ENCODE measurements at places on chromosomes 11 and 22.

DNA sequence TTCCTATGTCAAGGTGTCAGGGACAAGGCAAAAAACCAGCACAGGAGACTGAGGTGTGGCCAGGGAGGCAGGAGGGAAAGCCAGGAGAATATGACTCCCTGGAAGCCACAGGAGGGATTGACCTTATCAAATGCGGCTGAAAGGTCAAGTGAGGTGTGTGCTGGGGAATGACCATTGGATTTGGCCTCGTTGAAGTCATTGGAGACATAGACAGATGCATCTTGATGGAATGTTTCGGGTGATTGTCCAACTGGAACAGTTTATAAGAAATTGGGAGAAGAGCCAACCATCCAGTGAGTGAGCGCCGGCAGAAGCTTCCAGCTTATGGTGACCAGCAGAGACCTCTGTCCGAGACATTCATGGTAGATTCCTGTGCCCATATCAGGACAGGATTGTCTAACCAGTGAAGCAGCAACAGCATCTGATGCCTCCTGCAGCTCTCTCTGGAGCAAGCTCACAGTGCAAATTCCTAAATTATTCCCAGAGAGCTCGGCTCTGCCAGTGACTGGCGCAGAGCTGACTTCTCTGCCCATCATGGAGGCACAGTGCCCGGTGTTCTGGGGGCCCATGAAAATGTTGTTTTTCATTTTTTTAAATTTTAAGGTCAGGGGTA is 95.4 kb downstream of the MYO18B start:
- DNase-seq: no peak

DNA sequence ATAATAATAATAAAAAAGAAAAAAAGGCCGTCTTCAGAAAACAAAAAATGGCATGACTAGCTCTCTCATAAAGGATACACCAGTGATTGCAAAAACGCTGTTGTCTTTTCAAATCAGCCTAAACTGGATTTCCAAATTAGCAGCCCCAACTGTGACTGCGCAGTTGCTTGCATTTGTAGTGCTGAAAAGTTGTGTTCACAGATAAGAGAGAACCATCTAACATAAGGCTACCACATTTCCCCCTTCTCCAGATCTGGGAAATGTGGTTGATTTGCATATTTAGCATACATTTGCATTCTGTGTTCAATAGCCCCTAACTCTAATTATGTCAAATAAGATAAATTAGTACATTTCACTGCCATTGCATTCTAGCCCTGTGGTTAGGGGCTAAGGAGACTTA is 650.7 kb downstream of the OPCML start:
- DNase-seq: no peak

- peak; percentile 69 for DNase-seq
These were observed 33.9 kb downstream of the RAB39A start for GRCh38 chr11:107962181-107962580.

DNA sequence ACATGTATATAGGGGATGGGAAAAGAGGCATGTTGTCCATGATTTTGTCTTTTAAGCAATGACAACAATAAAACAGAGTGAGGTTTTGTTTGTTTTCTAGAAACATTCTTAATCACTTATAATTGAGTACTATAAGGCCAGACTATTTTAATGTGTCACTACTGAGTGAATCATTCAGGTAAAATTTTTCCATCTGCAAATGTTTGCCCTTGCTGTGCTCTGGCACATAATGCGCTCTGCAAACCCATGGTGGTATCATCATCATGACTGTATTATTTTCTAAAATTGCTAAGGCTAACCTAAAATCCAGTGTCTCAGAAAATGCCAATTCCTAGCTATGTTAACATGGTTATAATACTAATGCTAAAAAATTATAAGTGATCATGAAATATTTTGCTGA is 261.2 kb downstream of the CADM1 start:
- DNase-seq: no peak

DNA sequence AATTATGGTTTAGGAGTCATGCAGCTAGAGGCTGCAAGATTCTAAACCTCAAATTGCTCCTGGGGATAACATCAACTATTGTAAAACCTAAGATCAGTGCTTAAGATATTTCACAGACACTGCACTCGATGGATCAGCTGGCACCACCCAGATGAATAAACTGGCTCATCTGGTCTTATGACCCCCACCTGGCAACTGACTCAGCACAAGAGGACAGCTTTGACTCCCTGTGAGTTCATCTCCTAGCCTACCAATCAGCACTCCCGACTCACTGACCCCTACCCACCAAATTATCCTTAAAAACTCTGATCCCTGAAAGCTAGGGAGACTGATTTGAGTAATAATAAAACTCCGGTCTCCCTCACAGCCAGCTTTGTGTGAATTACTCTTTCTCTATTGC is 782 bp upstream of the TTC12 start:
- DNase-seq: no peak

DNA sequence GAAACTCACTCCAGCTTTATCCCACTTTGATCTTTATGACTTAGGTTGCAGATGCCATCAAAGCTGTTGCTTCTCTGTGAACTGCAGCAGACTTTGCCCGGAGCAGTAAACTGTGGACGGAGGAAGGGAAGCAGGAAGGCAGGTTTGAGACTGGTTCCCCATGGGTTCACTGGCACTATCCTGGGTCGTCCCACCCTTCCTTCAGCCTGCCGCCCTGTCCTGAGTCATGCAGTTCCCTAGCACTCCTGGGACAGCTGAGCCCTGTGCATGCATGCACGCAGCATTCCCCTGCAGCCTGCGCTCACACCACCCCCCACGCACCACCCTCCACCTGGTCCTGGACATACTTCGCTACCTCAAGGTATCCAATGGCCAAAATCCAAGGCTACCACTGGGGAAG is 23.5 kb upstream of the P2RY2 start:
- no peak for DNase-seq

DNA sequence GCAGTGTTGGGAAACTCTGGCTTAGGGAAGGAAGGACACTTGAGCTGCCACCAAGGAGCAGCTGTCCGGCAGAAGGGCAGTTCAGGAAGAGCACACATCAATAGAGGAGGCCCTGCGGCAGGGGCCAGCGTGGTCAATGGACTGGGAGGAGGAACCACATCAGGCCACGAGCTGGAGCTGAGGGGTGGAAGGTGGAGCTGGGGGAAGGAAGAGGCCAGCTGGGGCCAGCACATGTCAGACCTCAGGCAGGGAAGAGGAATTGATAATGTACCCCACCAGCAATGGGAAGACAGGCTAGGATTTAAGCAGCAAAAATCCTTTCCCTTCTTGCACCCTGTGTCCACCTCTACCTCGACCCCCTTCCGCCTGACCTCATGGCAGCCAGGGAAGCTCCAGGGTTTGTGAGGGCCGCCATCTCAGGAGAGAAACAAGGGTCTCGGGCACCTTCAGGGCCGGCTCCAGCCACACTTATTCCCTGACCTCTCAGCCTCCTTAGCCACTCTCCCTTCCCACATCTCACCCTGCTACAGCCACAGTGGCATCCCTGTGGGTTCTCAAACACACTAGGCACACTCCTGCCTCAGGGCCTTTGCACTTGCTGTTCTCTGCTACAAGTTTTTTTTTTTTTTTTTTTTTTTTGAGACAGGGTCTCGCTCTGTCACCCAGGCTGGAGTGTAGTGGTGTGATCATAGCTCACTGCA is 157.8 kb upstream of the GRK3 start:
- no peak for DNase-seq

DNA sequence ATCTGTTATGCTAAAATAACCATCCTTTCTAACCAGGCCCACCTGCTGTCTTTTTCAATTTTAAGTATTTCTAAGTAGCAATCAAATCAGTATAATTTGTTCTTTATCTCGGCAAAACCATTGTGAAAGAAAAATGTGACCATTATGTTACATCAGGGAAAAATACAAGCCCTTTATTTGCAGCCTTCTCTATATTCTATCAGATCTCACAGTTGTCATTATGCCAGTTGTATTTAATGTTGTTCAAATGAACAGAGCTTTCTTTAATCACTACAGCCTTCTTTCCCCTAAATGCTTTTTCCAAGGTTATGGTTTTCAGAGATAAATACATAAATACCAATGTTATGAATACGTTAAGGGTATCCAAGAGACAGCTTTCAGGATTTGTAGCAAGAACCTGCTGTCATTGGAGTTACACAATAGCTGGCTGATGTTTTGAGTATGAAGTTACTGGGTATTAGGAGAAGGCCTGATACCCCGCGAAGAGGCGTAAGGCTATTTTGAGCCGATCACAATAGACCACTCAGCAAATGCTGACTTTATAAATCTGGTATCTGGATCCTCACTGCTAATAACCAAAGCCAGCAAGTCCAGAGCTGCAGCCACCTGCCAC is 406.3 kb downstream of the CADM1 start:
- DNase-seq: peak; percentile 45

- DNase-seq: peak; percentile 93
These were observed 129.5 kb downstream of the MAML2 start for GRCh38 chr11:96213500-96213899.

- DNase-seq: no peak
These were observed 28.7 kb upstream of the NAV2 start for GRCh38 chr11:19683862-19684491.

- peak; percentile 64 for DNase-seq
These were observed 67.3 kb downstream of the PTPRJ start for GRCh38 chr11:48047616-48048015.

- DNase-seq: peak; percentile 78
These were observed at the start of the genes NUDT22 and TRPT1 for GRCh38 chr11:64225608-64226506. Gene NUDT22 (plus strand): TSS chr11:64226274. CDS start chr11:64226653, 379 bp downstream. Gene TRPT1 (minus strand): TSS chr11:64226186. CDS start chr11:64225860, 326 bp downstream.
